ENCODE measurements at places on chromosomes 1 and 21.

- DNase-seq = no peak
Observed at GRCh38 chr21:35853321-35854239, 206.7 kb downstream of the SETD4 start.

GRCh38 chr1:5949085-5949760 is 43.0 kb downstream of the NPHP4 start:
- no peak for DNase-seq

- DNase-seq = no peak
Observed at GRCh38 chr1:200207711-200208126, 180.2 kb downstream of the NR5A2 start.

DNA sequence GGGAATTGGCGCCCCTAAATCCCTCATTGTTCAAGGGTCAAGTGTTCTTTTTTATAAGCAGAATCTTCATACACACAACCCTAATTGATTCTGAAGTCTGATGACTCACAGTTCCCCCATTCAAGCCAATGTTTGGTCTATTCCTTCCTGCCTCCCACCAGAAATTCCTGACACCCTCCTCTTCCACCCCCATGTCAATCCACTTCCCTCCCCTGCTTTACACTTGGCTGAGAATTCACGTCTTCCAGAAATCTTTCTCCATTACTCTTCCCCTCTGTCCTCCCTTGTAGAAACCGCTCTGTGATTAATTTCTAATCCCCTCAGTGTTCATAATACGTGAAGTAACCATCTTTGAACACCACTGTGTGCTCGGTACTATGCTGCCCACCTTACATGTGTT is 76.2 kb upstream of the CD34 start:
- DNase-seq = no peak

- DNase-seq = no peak
Observed at GRCh38 chr1:52190500-52191252, 48.8 kb downstream of the ZFYVE9 start.

DNA sequence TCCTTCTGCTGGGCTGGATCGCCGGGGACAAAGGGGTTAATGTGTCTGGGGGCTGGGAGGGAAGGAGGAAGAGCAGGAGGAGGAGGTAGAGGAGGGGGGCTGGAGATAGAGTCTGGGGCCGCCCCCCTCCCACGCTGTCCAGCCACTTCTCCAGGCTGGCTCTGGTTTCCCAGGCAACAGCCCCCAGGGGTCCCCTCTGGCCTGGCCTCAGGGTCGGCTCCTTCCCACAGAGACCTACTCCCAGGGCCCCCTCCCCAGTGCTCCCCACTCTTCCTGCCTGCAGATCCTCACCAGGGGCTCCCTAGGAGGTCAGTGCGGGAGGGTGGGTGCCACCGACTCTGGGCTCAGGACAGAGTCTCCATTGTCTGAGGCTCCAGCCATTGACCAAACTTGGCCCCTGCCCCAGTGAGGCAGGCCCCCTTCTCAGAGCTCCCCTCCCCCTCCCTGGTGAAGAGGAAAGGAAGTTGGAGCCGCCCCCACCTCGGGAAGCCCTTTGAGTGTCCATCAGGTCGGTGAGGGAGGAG is 34.1 kb downstream of the ARHGEF10L start:
- no peak for DNase-seq

DNA sequence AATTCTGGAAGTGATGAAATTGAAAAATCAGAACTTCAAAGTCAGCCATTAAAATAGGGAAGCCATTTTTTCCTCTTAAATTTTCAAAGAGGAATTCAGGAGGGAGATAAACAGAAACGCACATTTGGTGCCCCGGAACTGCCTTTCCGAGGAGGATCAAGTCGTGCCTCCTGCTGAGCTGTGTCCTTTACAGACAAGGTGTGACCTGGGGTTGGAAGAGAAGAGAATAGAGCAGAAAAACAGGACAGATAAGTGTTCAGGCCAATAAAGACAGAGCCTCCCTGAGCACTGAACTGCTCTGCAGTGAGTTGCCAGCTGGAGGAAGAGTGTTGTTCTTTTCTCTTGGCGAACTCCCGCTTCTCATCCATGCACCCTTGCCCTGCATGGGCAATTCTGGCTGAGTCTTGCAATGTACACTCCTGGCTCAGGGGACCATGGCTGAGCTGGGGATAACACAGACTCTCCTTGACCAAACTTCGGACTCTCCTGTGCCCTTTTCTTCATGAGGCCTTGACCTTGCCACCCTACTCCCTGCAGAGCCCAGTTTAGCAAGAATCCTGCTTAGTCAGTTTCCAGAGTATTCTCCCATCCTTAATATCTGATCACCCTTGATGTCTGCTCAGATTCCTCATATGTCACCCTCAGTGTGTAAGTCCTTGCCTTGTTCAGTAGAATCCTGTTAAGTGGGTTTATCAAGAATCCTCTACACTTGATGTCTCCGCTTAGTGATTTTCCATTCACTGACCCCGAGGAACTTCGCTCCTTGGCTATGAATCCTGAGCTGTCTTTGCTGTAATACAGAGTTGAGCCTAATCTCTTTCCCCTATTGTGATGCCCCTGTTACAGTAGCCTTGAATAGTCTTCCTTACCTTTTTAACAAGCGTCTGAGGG is 1.3 kb upstream of the MTARC1 start:
- DNase-seq = no peak

GRCh38 chr1:30718091-30718635 is 5.2 kb downstream of the MATN1 start:
- peak; percentile 99 for DNase-seq

- no peak for DNase-seq
Observed at GRCh38 chr1:183952101-183952500, 85.4 kb downstream of the COLGALT2 start.

DNA sequence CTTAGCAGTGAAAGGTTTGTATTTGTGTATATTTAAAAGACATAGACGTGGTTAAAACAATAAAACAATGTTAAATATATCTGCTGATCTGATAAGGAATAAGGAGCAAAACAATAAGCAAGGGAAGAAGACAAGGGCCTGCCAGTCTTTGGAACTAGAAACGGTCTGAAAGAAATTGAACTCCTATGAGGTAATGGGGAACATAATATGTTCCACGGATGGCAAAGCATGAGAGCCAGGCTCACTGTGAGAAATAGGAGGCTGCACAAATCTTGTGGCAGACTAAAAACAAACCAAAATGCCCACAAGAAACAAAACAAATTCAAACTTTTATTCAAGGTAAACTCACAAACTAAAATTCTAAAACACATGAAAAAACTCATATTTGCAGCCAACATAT is 150.5 kb downstream of the NTMT2 start:
- no peak for DNase-seq

GRCh38 chr1:10650556-10651388 is 145.7 kb downstream of the CASZ1 start:
- no peak for DNase-seq

DNA sequence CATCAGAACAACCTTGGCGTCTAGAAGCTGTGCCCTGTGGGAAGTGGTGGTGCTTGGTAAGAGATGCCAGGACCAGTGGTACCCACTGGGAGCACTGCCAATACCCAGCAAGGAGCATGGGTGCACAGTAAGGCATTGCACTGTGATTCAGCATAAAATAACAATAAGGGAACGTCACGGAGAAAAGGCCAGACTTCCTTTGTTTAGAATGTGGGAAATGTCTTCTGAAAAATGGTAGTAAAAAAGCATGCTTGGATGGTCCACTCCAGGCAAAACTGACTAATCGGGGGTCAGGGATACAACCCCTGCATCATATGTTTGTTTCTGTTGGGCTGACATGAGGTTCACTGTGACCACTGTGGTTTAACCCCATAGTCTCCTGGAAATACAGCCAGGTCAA is 14.7 kb downstream of the METTL18 start:
- no peak for DNase-seq

DNA sequence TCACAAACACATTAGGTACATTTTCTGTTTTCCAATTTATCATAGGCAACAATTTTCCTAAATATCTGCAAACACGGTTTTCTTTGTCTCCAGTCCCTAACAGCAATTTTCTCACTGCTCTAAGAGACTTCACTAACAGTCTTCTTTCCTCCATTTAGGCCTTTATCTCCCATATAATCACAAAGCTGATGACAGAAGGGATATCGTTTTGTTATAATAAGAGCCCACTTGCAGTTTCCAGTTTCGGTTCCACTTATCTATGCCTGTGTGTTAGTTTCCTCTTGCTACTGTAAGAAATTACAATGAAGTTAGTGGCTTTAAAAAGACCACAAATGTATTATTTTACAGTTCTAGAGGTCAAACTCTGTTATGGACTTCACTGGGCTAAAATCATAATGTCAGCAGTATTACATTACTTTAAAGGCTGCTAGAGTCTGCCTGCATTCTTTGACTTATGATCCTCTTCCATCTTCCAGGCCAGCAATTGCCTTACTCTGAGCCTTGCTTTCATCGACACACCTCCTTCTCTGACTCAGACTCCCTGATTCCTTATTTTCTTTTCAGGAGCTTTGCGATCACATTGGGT is 549.3 kb downstream of the NCAM2 start:
- no peak for DNase-seq

DNA sequence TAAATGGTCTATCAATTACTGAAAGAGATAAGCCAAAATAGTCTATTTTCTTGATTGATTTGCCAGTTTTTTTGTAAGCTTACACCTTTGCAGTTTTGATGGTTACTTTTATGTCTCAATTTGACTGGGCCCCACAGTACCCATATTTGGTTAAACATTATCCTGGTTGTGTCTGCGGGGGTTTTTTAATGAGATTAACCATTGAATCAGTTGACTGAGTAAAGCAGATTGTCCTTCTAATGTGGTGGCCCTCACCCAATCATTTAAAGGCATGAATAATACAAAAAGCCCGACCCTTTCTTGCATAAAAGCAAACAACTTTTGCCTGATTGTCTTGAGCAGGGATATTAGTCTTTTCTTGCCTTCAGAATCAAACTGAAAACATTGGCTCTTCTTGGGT is 650.0 kb upstream of the RGS18 start:
- DNase-seq = no peak

DNA sequence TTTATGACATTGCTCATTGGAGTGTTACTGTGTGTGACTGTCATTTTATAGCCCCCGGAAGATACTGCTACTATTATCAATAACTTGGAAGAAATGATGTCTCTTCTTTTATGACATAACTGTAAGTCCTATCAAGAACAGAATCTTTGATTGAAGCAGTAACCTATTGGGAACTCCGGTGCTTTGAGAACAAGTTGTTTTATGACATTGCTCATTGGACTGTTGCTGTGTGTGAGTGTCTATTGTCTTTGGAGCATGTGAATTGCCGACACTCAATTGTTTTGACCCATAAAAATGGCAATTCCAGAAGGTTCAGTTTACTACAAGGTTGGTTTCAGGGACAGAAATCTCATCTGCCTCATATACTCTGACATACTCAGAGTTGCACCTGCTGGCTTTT is 8.0 kb downstream of the KCNK1 start:
- no peak for DNase-seq

GRCh38 chr1:10495952-10496351 is 21.2 kb downstream of the PEX14 start:
- no peak for DNase-seq

GRCh38 chr1:59290193-59290949 is 6.5 kb upstream of the FGGY start:
- DNase-seq = no peak

- no peak for DNase-seq
Observed at GRCh38 chr1:61132176-61132638, 49.8 kb downstream of the NFIA start.

GRCh38 chr1:226637147-226637935 is 88.8 kb downstream of the STUM start:
- DNase-seq = no peak

DNA sequence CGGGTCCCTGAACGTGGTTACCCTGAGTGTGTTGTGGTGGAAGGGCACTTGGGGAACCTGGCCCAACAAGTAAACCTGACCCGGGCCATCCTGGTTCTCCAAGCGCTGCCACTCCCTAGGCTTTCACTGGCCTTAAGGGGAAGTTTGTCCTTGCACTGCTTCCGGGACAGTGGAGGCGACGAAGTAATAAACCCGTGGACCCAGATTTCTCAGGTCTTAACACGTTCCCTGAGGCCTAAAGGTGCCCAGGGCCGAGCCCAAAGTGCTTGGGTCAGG is 261 bp upstream of the CCDC24 start:
- DNase-seq = no peak

GRCh38 chr1:239816081-239816782 is 275.5 kb upstream of the FMN2 start:
- DNase-seq = no peak

DNA sequence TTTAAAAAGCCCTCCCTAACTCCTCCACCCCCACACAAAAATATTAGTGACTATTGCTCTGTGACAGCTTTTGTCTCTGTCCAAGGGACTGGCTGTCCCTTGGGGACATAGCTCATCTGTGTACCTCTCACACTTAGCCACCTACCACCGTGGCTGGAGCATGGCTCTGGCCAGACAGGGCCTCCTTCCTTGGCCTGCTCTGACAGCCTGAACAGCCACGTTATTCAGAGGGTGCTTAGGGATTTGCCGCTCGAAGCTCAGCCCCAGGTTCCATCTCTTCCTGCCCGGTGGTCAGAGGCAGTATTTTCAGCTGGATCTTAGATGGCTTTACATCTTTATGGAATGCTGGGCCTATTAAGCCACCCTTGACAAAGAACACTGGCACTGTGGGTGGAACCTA is 6.1 kb upstream of the CELSR2 start:
- no peak for DNase-seq

DNA sequence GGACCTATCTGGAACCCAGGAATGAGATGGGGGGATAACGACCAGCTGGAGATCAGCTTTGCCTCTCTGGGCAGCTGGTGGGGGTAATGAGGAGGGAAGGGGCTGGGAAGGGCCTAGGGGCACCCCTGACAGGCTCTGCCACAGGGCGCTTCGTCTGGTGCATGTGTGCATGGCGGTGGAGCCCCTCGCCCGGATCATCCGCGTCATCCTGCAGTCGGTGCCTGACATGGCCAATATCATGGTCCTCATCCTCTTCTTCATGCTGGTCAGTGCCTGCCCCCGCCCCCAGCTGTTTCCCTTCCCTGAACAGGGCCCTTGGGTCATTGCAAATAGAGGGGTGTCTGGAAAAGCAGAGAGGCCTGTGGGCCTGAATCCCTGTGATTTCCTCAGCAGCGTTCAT is 7.4 kb downstream of the CATSPER4 start:
- DNase-seq = no peak

DNA sequence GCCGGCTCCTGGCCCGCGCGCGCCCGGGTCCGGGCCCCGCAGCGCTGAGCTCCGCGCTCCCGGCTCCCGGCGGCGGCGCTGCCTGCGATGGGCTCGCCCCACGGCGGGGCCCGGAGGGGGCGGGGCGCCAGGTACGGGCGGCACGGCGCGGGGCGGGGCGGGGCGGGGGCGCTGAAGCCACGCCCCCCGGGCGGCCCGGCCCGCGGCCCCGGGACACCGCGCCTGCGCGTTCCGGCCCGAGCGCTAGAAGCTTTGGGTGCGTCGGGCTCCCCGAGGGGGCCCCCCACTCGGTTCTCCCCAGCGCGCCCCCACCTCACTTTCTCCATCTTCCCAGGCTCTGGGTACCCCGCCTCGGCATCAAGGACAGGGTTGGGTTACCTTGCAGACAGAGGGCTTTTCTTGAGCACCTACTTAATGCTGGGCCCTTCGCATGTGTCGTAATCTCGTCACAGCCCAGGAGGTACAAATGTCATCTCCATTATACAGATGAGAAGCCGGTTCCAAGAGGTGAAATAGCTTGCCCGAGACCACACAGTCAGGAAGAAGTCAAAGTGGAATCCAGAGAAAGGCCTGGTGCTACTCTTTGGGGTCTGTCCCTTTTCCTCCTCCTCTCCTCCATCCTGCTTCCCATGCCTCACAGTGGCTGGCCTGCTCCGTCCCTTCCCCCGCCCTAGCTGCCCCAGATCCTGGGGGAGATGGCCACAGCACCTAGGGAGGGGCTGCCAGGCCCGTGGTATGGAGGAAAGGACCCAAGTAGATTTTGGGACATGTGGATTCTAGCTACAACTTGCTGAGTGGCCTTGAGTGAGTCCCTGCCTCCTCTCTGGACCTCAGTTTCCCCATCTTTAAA is 46.5 kb downstream of the RAP1GAP start:
- no peak for DNase-seq
